ENCODE measurements at places on chromosomes 7 and 10.

GRCh38 chr10:95304976-95305375, 14.2 kb upstream of the PDLIM1 start:
- no peak for DNase-seq

- peak; percentile 10 for DNase-seq
Observed at GRCh38 chr7:101243646-101244374, 1.1 kb downstream of the FIS1 start.

- no peak for DNase-seq
Observed at GRCh38 chr10:61890430-61890829, 11.1 kb upstream of the ARID5B start.

- DNase-seq, result no peak
Observed at GRCh38 chr10:119477444-119477843, 65.1 kb downstream of the RGS10 start.

- DNase-seq, result no peak
Observed at GRCh38 chr7:142771353-142771723, 568 bp downstream of the PRSS2 start.

DNA sequence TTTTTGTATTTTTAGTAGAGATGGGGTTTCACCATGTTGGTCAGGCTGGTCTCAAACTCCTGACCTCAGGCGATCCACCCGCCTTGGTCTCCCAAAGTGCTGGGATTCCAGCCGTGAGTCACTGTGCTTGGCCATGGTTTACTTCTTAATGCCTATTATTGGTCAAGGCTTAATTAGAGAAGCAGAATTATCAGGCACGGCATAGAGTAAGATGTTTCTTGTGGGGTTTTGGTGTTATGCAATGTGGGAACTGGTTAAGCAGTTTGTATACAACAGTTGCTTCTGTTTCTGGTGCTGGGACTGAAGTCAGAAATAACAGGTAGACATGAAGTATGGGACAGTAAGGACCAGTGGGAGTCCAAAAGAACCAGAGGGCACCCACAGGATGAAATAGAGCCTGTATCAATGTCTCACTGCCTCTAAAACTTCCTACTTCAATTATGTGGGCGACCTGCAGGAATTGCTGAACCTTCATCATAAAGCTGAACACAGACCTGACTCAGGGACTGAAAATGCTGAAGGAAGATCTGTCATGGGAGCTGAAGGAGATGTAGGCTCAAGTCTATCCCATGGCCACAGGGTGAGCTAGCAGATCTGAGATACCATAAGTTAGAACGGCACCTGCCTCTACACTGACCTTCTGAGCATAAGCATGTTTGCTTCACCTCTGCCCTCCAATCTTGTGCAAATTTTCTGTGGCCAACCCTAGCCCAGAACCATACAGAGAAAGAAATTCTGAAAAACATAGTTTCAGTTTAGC, 38.3 kb upstream of the VCL start:
- no peak for DNase-seq

- no peak for DNase-seq
Observed at GRCh38 chr7:113968713-113969112, 49.9 kb upstream of the PPP1R3A start.

- no peak for DNase-seq
Observed at GRCh38 chr10:94489107-94489506, 56.5 kb upstream of the HELLS start.

- DNase-seq, result no peak
Observed at GRCh38 chr10:78729800-78730199, 339.0 kb upstream of the ZMIZ1 start.

GRCh38 chr7:36658335-36659171, 65.7 kb downstream of the AOAH start:
- no peak for DNase-seq

- no peak for DNase-seq
Observed at GRCh38 chr10:13873196-13873595, 286.4 kb downstream of the PRPF18 start.

GRCh38 chr10:52387744-52388143, 73.7 kb downstream of the DKK1 start:
- DNase-seq, result no peak

- no peak for DNase-seq
Observed at GRCh38 chr7:71193099-71193810, 61.3 kb downstream of the GALNT17 start.

DNA sequence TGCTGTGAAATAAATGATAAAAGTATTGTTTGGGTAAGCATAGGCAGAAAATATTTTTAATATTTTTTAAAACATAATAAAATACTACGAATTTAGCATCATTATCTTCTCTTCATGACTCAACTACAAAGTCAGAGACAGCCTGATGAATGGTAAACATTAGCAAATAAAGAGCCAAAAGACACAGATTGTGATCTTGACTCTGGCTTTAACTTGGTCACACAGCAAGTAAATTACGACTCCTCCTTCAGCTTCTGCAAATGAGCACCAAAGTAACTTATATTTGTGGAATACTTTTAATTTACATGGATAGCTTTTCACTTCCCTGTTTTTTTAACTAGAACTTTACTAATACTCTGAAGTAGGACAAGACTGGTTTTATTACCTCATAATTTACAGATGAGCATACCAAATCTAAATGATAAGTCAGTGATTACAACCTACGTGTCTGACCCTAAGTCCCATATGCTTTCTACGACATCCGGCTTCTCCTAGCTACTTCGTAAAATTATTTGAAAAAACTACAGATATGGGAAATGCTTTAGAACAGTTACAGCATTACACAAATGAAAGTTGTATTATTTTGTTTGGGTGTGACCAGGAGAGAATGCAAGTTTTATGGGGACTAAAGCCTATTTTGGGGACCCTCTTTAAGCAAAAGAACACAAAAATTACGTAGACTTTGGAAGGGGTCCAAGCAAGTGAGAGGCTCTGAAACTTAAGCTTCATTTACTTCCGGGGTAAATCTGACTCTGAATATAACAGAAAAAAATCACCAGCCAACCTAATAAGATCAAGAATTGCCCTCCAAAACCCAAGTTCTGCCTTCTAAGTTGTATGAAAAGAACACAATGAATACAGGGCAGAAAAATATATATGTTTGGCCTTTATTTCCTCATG, 133.8 kb downstream of the CPEB3 start:
- DNase-seq, result no peak

GRCh38 chr10:24701447-24701846, 22.2 kb downstream of the ARHGAP21 start:
- DNase-seq, result no peak

DNA sequence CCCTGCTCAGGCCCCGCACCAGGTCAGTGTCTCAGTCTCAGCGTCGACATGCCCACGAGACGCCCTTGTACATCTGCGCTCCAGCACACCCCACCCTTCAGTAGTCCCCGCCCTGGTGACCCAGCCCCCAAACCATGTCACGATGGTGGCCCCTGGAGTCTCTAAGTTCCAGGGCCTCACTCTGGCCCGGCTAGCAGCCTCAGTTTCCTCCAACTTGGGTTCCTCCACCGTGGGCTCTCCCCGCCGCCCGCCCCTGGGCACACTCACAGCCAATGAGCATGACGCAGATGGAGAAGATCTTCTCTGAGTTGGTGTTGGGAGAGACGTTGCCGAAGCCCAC, 27.0 kb downstream of the KCNH2 start:
- no peak for DNase-seq

DNA sequence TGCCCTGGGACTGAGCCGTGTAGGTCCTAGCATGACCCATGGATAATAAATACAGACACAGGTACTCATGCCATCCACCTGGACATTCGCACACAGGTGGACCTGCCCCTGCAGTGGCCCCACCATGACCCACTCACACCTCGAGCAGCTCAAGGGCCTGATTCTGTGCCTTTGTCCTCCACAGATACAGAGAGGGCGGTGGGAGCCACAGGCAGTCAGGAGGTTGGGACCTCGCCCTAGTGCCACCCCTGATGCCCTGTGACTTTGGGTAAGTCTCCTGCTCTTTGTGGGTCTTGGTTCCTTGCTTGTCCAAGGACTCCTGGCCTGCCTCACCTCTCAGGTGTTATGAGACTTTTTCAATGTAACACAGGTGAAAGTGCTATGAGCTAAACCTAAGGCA, 42.9 kb downstream of the C10orf120 start:
- no peak for DNase-seq

GRCh38 chr7:102036958-102037357, 219.5 kb downstream of the CUX1 start:
- DNase-seq, result no peak

DNA sequence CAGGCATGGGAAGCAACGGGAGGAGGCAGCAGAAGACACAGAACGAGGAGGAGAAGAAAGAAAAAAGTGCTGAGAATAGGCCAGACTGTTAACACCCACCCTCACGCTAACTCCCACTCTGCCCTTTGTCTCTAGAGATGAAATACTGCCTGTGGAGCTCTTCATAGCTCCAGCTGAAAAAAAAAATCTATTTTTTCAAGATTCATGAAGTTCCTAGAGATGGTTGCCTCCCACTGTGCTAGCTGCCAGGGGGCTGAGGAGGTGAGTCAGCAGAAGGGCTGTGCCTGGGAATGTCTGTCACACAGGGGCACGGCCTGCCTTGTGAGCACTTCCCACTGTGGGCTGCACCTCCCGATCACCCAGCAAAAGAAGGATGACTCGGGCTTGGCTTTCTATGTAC, 144.5 kb downstream of the RNF216 start:
- peak; percentile 77 for DNase-seq

- no peak for DNase-seq
Observed at GRCh38 chr10:116810120-116810500, 39.2 kb upstream of the ENO4 start.

DNA sequence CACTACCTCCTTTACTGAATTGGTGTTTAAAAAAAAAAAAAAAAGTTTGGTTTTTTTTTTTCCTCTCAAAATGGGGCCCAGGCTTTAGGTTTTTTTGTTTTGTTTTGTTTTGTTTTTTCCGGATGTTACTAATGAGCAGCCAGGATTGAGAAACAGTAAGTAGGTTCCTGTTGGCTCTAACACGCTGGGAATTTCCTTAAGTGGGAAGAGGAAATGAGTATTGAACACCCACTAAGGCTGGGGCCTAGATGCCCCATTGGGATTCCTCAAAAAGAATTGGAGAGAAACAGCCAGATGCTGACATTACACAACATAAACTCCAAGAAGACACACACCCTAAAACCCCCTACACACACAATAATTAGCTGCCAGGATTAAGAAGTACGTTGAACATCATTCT, 102.2 kb upstream of the NANOS1 start:
- no peak for DNase-seq

DNA sequence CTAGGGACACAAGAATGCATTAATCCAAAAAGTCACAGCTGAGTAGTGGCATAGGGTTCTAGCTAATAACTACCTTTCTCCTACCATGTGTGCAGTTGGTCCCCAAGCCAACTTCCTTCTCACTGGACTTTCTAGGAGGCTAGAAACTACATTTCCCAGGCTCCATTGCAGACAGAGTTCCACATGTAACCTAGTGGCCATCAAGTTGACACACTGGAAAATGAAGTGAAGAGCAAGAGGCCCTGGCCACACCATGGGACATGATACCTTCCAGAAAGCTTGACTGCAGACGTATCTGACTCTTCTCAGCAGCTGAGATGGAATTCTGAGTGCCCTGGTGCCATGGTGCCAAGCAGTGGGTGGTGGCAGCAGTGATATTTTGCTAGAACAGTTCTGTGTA, 49.8 kb upstream of the TMEM273 start:
- DNase-seq, result no peak

GRCh38 chr7:154906736-154907355, 96.1 kb downstream of the PAXIP1 start:
- no peak for DNase-seq
